ENCODE measurements at places on chromosomes 11 and 22. TPM values are rescaled to one million over a fixed set of nuclear protein-coding genes. Genes with fewer than 3 reads are reported as not detected.

Gene TRIM49
- not detected for total RNA-seq

DNA sequence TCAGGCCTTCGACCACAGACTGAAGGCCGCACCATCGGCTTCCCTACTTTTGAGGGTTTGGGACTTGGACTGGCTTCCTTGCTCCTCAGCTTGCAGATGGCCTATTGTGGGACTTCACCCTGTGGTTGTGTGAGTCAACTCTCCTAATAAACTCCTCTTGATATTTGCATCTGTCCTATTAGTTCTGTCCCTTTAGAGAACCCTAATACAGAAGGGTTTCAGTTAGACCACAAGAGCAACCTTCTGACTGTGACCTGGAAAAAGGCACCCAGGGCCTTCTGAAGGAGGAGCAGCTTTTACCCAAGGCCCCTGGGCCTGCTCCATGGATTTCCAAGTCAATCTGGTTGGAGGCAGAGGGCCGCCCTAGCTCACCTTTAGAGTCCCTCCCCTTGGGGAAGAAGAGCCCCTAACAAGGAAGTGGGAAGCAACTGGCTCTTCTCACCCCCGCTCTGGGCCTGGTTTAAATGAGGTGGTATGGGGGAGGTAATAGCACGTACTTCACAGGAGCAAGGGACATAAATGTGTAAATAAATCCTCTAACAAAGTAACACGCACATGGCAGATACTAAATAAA is 11.2 kb upstream of the CHST1 start:
- H3K27ac ChIP-seq: no peak overlapping the region
- H3K4me3 ChIP-seq: no peak overlapping the region
- H3K36me3 ChIP-seq: no peaks in the 10 kb centered on the region
- no peaks in the 10 kb centered on the region for H3K4me1 ChIP-seq
- no peaks in the 10 kb centered on the region for H3K27me3 ChIP-seq
- no peak for DNase-seq

DNA sequence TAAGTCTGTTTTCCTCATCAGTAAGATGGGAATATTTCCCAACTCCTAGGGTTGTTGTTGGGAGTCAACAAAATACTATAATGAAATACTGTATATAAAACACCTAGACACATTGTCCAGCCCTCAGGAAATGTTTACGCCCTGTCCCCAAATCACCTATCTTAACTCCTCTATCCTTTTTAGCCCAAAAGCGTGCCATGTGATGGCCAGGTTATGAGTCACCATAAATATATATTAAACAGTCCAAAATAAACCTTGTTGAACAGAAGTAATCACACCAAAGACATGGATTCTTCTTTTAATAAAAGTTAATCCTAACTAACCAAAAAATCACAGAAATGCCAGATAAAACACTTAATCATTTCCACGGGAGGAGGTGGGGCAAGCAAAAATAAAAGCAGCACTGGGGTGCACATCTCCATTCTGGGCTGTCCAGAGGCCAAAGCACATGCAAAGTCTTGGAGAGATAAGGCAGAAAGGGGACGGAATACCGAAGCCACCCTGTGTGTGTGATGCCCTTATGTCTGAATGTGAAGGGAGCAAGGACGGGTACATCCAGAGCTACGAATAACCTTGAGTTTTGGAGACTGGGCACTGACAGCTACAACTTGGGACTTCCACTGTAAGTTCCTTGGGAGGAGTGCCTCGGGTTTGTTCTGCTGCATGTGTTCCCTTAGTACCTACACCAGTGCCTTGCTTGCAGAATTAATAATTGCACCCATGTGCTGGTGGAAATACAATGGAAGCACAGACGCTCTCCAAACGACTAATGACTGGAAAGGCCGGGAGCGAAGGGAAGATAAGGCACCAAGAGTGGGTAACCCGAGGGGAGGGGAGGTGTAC is 1.1 kb downstream of the OSBP start:
- peaks cover 11% of the 10 kb centered on the region for H3K36me3 ChIP-seq
- no peak for DNase-seq
- no peaks in the 10 kb centered on the region for H3K27me3 ChIP-seq
- peak overlapping the region; percentile 94 for H3K27ac ChIP-seq
- peaks cover 44% of the 10 kb centered on the region for H3K4me1 ChIP-seq
- H3K4me3 ChIP-seq: peak overlapping the region; percentile 85

DNA sequence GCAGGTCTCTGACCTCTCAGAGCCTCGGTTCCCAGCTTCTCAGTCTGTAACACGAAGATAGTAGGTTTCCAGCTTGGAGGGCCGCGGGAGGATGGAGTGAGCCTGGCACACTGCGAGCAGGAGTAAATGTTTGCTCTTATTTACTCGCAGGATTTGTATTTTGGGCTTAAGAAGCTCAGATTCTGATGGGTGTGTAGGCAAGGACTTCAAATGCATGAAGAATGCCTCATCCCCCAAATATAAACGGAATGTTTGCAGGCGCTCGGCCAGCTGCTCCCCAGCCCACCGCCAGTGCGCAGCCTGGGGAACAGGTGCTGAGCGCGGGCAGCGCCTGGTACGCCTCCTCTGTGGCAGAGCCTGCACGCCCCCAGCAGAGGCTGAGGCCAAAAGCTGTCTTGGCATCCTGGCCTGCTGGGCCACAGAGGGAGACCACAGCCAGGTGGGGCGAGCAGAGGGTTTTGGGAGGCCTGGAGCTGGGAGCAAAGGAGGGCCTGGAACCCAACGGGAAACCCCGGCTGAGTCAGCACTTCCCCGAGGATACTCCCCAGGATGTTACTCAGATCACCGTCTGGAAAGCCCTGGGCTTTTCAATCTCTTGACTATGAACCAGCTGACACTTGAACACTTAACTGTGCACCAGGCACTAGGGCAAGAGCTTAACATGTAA is 9.4 kb downstream of the EHD1 start:
- peaks cover 92% of the 10 kb centered on the region for H3K4me1 ChIP-seq
- no peaks in the 10 kb centered on the region for H3K27me3 ChIP-seq
- peak overlapping the region; percentile 48 for H3K27ac ChIP-seq

Gene NPTXR
- 0.54 TPM for total RNA-seq

Data from Peyer's patch (tissue), 4 donors.